ENCODE measurements at places on chromosomes 1 and 21.

GRCh38 chr1:217012659-217013058 lies 289.4 kb upstream of the ESRRG start:
- no peak for DNase-seq

DNA sequence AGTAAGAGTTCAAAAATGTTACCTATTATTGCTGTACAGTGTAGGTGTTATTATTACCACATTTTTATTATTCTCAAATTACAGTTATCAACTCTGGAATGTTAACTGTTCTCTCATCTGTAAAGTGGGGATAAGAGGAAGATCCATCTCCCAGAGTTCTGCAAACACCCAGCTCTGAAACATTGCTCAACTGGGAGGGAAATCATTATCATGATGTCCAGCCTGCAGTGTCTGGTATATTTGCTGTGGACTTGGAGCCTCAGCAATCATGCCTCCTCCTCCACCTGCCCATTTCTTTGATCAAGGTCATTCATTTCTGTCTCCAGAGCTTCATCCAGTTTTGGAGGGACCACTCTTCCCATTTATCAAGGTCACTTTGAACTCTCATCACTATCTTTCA lies 39.4 kb downstream of the C8A start:
- DNase-seq: no peak

GRCh38 chr21:42248783-42249597 lies 30.1 kb downstream of the ABCG1 start:
- no peak for DNase-seq

DNA sequence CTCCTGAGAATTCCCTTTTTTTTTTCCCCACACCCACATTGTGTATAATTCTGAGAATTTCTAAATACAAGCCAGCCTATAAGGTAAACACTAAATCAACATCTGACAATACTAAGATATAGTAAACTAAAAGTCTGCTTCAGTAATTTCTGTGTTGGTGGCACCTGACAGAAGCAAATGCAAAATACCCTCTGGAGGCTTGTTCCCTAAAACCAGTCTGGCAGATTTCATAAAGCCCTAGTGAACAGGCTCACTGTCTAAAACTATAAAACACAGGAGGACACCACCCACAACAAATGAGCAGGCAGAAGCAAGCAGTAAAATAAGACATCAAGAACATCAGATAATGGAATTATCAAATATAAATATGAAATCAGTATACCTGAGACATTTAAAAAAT lies 11.5 kb downstream of the TRIM33 start:
- DNase-seq: no peak
